Stimulated activated CD4-positive, alpha-beta T cell treated with anti-CD3 and anti-CD28 coated beads, TNF-alpha, amount 100 ng/mL, for 24 hours (primary cell): ENCODE measurements at places on chromosomes 4 and X.

DNA sequence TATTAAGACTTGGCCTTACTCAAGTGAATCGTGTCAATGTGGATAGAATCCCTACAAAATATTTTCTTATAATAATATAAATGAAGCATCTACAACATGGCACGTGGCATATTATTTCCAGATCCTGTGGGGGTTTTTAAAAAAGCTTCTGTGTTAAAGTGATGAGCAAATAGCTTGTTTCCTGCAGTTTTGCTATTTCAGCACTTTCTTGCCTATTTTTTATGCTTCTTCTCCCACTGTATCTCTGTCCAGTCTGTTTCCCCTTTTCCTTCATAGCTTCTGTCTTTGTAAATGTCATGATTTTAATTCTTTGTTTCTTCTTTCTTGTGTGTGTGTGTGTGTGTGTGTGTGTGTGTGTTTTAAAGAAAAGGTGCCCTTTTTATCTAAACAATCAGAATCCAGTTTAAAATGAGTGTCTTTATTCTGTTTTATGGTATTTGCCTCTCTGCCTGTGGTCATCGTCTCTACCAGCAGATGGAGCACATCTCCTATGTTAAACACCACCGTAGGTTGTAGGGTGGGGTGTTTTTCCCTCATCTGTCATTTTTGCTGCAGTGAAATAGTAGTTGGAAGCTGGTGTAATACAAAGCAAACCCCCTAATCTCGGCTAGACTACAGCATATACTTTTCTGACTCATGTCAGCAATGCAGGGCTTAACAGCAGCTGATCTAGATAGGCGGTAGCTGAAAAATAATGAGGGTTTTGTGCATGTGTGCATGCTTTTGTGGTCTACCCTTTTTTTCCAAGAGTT, 33.1 kb downstream of the FTHL17 start:
- peak; percentile 3 for DNase-seq

- DNase-seq, result no peak
Measured at GRCh38 chrX:152900937-152901445, 3.1 kb downstream of the ZNF185 start.

- DNase-seq, result no peak
Measured at GRCh38 chrX:95885074-95885473, 799.6 kb upstream of the DIAPH2 start.

- no peak for DNase-seq
Measured at GRCh38 chr4:119227690-119228089, 15.2 kb downstream of the USP53 start.

GRCh38 chr4:48297256-48297846, 27.7 kb upstream of the TEC start:
- DNase-seq, result no peak

DNA sequence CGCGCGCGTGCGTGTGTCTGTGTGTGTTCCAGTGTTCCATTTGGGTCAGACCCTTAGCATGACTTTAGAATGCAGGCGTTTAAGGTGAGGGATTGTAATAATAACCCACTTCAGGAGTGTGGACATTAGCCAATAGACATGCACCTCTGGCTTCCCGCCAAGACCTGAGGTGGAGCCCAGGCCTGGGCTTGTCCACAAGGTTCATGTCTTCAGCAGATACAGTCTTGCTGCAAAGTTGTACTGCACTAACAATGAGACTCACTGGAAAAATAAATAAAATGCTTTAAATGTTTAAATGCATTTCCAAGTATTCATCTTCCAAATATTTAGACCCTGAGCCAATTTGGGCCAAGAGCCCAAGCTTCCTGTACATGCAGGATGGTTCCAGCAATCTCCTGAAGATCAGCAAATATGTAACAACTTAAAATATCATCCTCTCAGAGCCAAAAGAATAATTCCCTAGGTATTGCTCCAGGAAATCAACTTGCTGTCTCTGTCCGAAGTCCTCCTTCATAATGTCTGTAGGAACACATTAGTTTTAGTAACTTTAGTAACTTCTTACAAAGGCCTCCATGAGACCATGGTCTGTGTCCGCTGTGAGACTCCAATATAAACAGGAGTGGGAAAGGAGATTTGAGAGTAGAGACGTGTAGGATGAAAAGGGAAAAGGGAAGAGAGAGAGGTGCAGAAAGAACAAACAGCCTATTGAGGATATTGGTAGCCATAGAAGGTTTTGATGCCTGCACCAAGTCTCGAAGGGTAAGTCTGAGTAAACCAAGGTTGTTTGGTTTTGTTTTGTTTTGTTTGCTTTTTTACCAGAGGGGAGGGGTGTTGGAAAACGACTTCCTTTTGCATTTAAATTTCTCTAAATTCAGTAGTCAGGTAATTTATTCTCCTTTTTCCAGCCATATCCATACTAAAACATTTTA, 98.5 kb upstream of the KLF3 start:
- no peak for DNase-seq
